ENCODE measurements at places on chromosomes 3 and 15.

GRCh38 chr3:49183873-49184272 lies 12.5 kb downstream of the KLHDC8B start:
- DNase-seq: no peak

DNA sequence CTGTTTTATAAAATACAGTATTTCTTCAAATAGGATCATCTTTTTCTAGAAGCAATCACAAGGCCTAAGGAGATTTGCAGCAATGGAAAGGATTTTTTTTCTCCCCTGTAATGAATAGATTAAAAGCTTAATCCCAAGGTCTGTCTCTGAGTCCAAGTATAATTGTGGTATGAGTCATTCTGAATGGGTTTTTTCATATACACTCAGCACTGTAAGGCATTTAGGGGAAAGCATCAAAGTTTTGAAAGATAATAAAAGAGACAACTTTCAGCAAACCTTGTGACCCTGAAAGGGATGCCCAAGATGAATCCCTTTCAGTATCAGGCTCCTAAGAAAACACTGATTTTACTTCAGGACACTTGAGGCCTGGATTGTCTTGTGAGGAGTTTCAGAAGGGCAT lies 23.3 kb upstream of the LARS2 start:
- no peak for DNase-seq

DNA sequence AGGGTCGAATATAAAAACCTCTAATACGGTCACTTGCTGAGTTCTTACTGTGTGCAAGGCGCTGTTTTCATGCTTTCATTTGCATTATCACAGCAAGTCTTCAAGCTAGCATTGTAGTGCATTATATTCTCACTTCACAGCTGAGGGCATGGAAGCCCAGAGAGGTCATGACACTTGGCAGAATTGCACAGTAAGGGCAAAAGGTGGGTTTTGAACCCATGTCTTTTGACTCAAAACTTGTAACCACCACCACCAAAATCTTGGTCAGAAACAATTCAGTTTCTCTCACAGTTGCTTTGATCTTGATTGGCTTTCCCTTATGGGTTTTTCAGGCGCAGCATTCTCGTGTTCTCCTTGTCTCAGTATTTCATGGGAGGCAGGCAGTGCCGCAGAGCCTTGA lies 371.1 kb downstream of the PTPRG start:
- DNase-seq: no peak

GRCh38 chr15:100472736-100473135 lies 56.0 kb downstream of the CERS3 start:
- no peak for DNase-seq

GRCh38 chr3:50649451-50649931 lies 25.2 kb upstream of the DOCK3 start:
- no peak for DNase-seq

- DNase-seq: no peak
Observed at GRCh38 chr3:189720736-189721417, 89.7 kb downstream of the TP63 start.

GRCh38 chr3:130935761-130936492 lies 42.0 kb downstream of the ATP2C1 start:
- no peak for DNase-seq

DNA sequence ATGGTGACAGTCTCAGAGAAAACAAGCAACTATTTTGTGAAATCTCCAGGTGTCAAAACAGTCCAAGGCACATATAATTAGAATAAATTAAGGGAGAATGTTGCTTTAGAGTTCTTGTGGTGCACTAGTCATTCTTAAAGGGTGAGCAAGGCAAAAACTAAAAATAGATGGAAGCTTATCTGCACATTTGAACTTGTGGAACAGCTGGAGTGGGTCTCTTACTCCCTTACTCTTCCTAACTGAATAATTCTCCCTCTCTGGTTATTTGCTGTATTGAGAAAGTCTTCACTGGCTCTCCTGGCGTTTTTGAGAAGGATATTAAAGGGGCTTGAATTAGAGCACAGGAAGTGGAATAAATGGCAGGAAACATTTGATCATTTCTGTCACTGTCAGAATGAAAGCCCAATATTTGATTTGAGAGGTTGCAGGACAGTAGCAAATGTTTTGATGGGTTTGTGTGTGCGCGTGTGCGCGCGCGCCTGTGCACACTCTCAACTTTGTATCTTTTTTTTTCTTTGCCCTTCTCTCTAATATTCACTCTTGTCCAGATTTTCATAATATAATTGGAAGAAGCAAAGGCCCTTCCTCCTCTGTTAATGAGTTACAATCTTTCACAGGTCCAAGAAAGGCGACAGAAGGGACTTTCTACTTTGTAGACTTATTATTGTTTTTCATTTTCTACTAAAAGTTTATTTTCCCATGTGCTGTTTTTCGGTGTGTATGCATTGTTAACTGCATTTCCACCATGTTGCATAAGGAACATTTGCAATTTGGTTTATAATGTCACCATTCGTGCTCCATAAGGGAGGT lies 40.9 kb downstream of the AKAP13 start:
- no peak for DNase-seq

GRCh38 chr15:52483707-52484106 lies 45.0 kb downstream of the MYO5A start:
- DNase-seq: no peak

DNA sequence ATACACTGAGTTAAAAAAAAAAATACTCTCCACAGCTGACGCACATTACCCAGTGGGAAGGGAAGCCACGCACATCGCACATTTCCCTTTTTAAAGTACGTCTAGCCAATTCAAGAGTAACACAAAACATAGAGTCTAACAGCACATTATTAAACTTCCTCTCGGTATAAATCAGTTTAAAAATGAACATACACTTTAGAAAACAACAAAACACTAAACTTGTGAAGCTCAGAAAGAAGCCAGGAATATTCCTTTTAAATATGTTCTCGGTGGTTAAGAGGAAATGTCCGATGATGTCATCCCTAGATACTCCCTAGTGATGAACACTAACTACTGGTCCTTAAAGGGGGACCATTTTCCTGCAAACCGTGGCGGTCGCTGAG lies 721 bp downstream of the MYEF2 start:
- DNase-seq: no peak

DNA sequence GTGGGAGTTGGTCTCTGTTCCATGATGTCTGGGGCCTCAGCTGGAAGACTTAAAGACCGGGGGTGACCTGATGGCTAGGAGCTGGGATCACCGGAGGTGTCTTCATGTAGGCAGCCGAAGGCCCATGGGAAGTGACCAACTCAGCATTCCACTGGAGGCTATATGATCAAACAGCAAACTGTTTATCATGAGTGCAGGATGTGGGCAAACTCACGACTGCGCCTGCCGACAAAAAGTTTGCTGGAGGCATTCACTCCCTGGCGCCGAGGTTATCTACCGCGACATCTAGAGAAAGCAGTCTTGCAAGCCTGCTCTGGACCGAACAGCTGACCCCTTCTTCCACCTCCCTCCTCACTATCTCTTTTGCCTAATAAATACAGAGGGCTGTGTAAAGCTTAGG lies 62.7 kb upstream of the NR2C2 start:
- peak; percentile 30 for DNase-seq

DNA sequence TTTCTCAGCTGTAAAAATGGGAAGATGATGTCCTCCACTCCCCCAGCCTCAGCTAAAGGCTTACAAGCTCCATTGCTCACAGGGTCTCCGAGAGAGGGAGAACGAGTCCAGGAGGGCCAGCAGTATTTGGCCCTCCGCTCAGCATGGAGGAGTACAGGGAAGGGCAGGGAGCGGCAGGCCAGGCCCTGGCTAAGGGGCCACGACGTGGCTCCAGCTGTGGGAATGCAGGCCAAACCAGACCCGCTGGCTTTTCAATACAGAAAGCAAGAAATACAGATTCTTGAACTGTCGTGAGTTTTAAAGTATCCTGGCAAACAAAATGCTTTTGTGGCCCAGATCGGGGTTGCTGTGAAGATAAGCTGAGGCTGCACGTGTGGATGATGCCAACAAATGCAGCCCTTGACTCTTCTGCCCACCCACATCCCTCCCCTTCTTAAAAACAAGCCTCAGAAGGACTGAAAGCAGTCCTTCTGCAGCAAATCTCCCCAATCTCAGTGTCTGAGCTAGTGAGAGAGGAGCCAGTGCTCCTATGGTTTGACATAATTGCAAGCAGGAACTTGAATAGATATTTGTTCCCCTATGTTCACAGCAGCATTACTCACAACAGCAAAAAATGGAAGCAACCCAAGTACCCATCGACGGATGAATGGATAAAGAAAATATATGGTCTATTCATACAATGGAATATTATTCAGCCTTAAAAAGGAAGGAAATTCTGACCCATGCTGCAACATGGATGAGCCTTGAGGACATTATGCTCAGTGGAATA lies 18.5 kb upstream of the FBLN2 start:
- no peak for DNase-seq

GRCh38 chr15:79538527-79538926 lies 106.4 kb downstream of the MINAR1 start:
- no peak for DNase-seq

DNA sequence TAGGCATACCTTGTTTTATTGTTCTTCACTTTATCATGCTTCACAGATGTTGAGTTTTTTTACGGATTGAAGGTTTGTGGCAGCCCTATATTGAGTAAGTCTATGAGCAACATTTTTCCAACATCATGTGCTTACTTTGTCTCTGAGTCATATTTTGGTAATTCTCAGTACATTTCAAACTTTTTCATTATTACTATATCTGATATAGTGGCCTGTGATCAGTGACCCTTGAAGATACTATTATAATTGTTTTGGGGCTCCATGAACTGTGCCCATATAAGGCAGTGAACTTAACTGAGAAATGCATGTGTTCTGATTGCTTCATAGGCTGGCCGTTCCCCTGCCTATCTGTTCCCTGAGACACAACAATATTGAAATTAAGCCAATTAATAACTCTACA lies 42.8 kb upstream of the NSMCE3 start:
- DNase-seq: no peak

DNA sequence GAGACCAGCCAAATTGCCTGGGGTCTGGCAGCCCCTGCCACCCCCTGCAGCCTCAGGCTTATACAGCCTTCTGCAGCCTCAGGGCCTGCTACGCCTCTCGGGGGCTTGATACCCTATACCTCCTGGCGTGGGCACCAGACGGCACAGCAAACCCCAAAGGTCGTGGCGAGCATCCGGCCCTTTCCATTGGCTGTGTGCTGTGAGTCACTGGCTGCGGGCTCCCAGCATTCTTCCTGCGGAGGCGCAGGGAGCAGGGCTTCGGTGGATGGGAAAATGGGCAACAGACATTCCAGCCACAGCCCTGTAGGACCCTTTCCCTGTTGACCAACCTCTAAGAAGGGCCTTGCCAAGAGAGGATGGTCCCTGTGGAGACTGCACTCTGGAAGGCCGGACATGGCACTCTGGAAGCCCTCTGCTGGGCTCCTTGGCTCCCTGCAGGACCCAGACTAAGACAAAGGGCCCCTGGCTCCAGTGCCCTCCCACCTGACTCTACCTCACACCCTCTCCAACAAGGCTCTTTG lies 59.6 kb downstream of the ITGA11 start:
- DNase-seq: no peak

GRCh38 chr3:57135964-57136719 lies 29.0 kb downstream of the IL17RD start:
- no peak for DNase-seq

GRCh38 chr3:66302288-66302687 lies 81.5 kb downstream of the SLC25A26 start:
- DNase-seq: no peak

- DNase-seq: no peak
Observed at GRCh38 chr3:179590669-179591068, 13.8 kb downstream of the MRPL47 start.

DNA sequence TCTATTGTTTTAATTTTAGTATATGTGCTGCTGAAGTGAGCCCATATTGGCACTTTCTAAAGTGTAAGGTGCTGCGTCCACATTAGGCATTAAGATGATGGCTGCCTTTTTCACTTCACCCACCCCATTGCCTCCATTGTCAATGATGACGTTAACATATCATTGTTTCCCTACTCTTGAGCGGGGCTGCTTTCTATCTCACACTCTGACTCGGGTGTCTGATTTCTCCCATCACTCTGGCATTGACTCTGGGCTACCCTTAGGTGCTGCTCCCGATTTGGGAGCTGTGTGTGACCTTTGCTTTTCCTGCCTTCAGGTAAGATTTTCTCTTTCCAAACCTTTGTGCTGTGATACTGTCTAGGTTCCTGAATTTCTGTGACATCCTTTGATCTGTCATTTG lies 28.8 kb downstream of the CGNL1 start:
- DNase-seq: no peak
